Activated effector memory CD4-positive, alpha-beta T cell treated with Interleukin-2 at 50 U/mL for 16 hours (primary cell): ENCODE measurements at places on chromosomes 1 and 21.

DNA sequence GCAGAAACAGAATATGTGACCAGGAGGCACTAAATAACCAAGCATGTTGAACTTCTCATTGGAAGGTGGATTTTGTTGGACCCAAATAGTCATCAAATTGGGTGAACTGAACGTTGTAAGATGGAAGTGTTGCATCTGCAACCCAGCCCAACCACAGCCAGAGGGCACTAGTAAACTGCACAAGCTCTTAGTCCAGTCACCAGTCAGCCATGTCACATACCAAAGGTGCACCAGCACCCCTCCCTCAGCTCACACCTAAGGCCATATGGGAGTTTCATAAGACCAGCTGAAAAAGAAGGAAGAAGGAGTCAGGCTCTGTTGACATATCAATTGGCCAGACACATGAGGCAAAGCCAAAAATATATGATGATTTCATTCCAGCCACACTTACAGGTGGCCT, 481.7 kb upstream of the NR5A2 start:
- no peak for DNase-seq

DNA sequence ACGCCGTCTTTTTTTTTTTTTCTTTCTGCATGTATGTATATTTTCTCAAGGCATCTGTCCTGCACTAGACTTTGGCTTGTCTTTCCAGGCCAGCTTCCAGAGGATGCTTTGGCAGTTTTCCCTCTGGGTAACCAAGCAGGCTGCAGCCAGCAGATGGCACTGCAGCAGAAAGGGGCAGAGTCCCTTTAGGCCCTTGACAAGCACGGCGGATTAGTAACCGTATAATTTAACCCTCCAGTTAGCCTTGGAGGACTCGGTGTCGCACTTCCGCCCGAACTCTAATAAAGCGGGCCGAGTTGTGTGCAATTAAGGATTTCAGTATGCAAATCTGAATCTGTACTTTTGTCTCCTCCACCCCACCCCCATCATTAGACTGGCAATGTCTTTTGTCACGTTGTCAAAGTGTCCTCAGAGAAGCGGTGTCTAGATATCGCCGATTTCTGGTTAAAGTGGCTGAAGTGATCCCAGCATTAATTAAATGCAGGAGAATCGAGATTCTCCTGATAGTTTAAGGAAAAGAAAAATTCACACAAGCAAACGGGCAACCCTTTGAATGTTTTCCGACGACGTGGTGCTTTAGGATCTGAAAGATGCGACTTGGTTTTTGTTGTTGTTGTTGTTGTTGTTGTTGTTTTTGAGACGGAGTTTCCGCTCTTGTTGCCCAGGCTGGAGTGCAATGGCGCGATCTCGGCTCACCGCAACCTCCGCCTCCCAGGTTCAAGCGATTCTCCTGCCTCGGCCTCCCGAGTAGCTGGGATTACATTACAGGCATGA, 1.1 kb upstream of the TMEM167B start:
- no peak for DNase-seq

DNA sequence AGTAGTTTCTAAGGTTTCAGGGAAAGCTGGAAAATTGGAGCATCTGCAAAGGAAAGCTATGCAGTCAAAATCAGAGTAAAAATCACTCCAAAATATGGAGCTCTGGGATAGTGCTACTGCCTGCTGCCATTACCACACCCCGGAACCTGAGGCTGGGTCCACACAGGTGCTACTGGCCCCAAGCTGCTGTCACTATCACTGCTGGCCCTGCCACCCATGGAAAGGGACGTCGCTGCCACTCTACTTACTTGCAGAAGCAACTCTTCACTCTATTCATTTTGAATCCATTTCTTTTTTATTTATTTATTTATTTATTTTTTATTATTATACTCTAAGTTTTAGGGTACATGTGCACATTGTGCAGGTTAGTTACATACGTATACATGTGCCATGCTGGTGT, 60.3 kb upstream of the RGS18 start:
- no peak for DNase-seq

DNA sequence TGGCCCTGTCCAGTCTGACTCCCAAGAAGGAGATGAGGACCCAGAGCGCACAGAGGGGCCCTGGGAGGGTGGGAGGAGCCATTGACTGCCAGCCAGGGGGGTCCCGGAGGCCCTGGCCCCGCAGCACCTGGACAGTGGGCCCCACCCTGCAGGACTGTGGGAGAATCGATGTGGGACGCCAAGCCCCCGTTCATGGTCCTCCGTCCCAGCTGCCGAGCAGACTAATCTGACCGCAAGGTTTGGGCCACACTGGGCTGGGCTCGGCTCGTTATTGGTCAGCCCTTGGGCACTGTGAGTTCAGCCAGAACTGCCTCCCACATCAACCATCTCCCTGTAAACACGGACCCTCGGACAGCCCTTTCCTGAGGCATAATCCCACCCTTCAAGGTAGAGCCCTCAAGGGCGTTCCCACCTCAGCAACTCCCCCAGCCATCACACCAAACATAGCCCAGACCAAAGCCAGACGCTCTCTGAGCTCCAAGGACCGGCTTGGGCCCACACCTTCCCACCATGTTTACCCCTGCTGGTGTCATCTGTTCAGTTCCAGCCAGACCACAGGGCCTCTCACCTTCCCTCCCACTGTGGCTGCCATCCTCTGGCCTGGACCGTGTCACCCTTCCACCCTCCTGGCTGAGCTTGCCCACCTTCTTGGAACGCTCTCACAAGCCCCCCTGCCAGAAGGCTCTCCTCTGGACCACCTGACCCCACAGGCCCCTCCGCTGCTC, 16.2 kb upstream of the POFUT2 start:
- no peak for DNase-seq

DNA sequence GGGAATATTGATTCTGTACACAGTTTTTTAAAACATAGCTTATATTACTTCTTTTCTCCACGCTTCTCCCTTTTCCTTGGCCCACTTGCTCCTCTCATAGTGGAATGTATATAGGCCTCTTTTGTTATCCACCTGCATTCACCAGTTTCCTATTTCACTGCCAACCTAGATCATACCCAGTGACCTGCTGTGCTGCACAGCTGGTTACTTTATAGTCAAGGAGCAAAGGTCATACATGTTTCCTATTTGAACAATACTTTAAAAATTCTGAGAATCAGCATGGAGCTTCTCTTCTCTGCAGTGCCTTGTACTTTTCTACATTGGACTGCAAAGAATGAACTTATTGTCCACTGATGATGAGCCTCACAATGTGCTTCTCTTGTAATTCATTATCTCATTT, 4.3 kb upstream of the SLC35D1 start:
- no peak for DNase-seq

DNA sequence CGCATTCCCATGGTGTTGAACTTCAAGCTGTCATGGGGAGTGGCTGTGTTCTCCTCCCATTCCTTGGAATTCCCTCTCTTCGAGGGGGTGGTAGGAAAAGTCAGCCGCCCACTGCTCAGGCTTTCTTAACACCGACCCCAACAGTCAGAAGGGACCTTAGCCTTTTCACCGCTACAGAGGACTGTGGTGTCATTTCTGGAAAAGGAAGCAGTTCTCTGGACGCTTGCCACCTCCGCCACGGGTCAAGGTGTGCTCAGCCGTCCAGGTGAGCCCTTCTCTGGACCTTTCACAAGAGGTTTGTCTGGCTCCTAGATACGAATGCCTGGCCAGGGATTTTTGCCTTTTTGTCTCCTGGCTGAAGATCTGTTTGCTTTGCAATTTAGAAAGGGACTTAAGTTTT, 31.8 kb downstream of the CLIC6 start:
- DNase-seq: no peak

DNA sequence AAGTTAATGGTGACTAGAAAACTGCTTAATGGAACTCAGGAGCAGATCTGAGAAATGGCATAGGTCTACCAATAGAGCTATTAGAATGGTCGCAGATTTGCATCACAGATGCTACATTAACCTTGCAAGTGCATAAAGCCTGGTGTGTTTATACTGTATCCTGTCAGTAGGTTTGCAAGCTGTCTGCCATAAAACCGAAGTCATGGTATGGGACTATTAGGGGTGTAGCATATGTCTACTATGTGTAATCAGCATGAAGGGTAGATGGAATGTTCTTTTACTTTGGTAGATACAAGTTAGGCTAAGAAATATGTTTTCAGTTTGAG, 574.2 kb upstream of the ADGRL2 start:
- DNase-seq: no peak

DNA sequence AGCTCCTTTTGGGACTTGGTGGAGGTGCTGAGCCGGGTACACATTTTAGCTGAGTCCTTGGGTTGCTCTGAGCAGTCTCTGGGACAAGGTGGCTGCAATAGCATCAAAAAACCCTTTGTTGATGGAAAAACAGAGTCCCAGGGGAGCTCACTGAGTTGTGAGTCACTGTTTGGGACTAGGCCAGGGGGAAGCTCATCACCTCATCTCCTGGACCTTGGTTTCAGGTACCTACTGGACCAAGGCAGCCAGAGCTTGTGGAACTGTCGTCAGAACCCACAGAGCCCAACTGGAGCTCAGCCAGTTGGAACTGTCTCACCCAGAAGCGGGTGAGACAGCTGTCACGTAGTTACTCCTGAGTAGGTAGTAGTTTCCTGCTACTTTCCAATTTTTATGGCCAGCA, 146.7 kb downstream of the HLX start:
- no peak for DNase-seq

DNA sequence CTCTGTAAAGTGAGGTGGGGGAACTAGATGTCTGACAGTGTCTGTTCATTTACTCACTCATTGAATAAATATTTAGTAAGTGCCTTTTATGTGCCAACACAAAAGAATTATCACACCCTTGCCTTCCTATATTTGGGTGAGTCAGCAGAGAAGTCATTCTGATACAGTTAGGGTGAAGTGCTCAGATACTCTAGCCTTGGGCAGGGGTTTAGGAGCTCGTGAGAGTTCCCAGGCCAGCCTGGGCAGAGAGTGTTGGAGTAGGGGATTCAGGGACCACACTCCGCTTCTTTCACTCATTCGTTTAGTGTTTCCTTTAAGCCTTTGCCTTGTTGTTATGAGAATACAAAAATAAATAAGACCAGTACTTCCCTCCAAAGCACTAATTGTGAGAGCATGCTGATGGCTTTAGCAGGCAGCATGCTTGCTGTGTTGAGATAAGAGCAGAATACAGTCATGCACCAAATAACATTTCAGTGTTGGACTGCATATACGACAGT, 83.9 kb downstream of the DYRK1A start:
- DNase-seq: no peak

DNA sequence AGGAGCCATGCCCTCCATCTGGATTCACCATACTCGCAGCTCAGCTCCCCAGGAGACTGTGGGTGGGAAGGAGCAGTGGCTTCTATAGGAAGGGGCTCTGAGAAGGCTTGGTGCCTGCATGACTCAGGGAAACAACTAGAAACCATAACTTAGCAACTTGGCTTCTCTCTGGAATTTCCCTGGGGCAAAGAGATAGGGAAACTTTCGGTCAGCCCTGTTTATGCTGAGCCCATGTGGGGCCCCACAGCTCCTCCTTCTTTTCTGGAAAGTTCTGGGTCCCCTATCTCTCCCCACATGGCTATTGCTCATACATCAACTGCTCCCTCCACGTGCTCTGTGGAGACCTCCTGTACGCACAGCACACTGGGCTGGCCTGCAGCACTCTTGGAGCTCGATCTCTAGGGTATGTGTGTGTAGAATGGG, 39.3 kb downstream of the PLEKHA6 start:
- no peak for DNase-seq

GRCh38 chr1:29853716-29854330, 617.5 kb downstream of the PTPRU start:
- no peak for DNase-seq

DNA sequence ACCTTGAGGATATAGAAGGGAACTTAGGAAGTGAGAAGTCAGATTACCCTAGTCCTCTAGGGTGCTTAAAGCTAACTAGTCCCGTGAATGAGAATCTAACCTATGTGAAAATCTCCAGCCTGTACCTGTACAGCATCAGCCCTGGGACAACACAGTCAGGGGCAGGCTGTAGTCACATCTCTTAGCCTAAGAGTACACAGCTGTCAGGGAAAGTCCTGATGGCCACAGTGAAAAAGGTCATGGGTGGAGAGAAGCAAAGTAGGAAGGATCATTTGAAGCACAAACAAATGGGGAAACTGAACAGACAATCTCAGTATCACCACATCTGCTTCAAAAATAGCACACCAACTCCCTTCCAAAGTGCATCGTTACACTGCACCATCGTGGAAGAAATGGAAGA, 11.7 kb downstream of the CTSK start:
- DNase-seq: no peak

DNA sequence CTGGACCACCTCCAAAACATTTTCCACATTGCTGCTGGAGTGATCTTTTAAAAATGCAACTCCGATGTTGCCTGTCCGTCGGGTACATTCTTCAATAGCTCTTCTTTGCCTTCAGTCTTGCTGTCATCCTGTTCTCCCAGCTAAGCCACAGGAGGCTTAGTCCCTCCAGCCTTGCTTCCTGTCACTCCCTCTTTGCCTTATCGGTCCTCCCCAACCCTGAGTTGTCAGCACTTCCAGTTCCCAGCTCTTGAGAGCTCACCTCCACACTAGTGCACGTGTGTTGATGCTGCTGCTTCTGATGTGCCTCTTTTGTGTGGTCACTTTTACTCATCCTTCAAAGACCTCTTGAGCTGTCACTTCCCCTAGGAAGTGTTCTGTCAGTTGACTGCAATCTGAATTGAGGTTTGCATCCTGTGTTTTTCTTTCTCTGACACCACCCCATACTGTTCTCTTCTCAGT, 15.3 kb downstream of the UCK2 start:
- DNase-seq: no peak

DNA sequence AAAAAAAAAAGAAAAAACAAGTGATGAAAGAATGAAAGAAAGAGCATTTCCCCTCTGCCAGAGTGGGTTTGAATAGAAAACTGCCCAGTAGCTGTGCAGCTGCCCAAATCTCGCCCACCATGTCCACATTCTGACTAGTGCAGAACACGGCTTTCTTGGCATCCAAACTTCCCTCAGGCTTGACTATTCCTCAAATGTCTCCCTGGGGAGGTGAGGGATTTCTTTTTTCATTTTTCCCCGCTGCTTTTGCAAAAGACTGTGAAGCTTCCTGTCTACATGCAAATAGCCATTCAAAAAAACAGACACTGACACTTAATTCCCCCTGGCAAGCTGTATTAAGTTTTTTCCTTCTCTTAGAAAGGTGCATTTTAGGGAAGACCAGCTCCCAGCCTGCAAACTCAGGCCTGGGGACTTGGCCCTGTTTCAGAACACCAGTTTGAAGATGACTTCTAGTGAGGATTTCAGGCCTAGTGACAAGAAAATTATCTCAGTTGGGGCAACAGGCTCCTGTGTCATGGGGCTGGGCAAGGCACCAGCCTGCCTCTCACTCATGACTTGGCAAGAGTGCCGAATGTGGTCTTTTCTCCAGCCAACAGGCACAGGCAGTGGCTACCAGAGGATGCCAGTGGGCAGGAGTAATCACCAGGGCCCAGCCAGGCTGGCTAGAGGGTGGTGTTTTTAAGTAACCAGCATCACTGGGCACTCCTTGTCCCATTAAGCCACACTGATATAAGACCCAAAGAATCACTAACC, 178.1 kb upstream of the NFIA start:
- no peak for DNase-seq

- DNase-seq: no peak
Observed at GRCh38 chr1:40786171-40786994, 2.8 kb downstream of the KCNQ4 start.
